ENCODE measurements at places on chromosomes 16 and 17. TPM values are rescaled to one million over a fixed set of nuclear protein-coding genes. Genes with fewer than 3 reads are reported as not detected.

- no peak overlapping the region for H3K4me3 ChIP-seq
- H3K4me1 ChIP-seq, result peaks cover 37% of the 10 kb centered on the region
- peaks cover 1% of the 10 kb centered on the region for H3K36me3 ChIP-seq
These were observed 37.4 kb downstream of the TK2 start for GRCh38 chr16:66512272-66513110.

- no peak overlapping the region for H3K27ac ChIP-seq
- H3K4me3 ChIP-seq, result no peak overlapping the region
- peak; percentile 37 for DNase-seq
These were observed 3.7 kb upstream of the SRCIN1 start for GRCh38 chr17:38609280-38610031.

- peaks cover 17% of the 10 kb centered on the region for H3K4me1 ChIP-seq
- no peak overlapping the region for H3K27ac ChIP-seq
- no peaks in the 10 kb centered on the region for H3K36me3 ChIP-seq
- no peaks in the 10 kb centered on the region for H3K27me3 ChIP-seq
These were observed 49.1 kb upstream of the PMFBP1 start for GRCh38 chr16:72220875-72221629.

GRCh38 chr17:39867084-39867879 is 720 bp upstream of the ZPBP2 start:
- no peaks in the 10 kb centered on the region for H3K36me3 ChIP-seq
- no peaks in the 10 kb centered on the region for H3K27me3 ChIP-seq
- no peak for DNase-seq
- no peak overlapping the region for H3K27ac ChIP-seq
- H3K4me3 ChIP-seq, result no peak overlapping the region

The GFOD2 gene
- total RNA-seq, result 12.7 TPM

The SMIM36 gene
- not detected for total RNA-seq

Measured in Caco-2 (cell line).